ENCODE measurements at places on chromosomes 12 and 14.
A peak's percentile ranks its signal among the peaks of the same experiment; 100 is the strongest.

GRCh38 chr12:103308396-103308795 is 187.4 kb downstream of the C12orf42 start:
- DNase-seq = no peak

DNA sequence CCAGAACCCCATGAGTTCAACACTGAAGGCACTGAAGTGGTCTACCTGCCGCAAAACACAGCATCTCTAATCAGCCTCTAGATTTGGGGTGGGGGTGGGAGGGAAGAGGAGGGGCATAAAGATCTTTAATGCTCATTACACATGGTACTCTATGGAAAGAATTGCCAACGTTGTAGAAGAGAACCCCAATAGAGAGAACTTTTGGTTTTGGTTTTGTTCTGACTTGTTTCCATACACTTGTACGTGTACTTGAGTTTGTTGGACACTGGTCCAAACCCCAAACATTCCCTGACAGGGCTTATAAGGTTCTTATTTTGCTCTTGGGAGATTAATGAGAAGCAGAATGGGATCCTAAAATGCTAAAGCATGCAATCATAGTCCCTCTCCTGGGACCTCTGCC is 31.0 kb downstream of the GNPTAB start:
- no peak for DNase-seq

- DNase-seq = no peak
These were observed 44.7 kb upstream of the NUDT4 start for GRCh38 chr12:93333054-93333453.

GRCh38 chr12:94265966-94266745 is 117.8 kb downstream of the PLXNC1 start:
- no peak for DNase-seq

- DNase-seq = peak; percentile 50
These were observed 637 bp downstream of the PTMS start for GRCh38 chr12:6766651-6767349.

DNA sequence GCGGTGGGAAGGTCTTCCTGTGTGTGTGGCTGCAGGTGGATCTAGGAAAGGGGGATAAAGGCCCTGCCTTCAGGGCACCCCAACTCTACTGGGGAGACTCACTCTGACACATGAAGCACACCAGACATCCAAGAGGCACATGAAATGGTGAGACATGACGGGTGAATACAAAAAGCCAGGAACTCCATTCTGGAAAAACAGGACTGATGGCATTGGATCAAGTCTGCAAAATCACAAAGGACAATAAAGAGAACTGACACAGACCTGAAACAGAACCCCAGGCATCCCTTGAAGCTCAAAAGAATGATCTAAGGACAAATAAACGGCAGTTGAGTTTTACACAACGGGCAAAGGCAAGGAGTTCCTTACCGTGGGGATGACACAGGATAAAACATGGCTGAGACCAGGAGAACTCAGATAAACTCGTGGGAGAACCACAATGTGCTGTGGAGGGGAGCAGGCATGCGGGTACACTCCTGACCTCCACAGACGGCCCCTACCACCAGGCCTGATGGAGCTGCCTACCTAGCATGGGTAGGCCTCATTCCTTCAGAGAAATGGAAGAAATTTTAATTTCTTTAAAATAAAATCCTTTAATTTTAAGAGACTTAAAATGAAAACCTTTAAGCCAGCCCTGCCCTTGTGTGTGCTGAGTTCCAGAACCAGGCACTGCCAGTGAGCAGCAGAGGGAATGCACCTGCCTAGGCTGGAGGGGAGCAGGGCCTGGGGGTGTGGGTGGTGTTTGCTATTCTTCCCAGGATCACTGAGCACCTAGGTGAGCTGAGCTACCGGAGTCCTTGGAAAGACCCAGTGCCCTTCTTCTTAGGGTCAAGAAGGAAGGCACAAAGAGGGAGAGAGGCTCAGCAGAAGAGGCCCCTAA is 100.1 kb downstream of the SINHCAF start:
- DNase-seq = no peak

GRCh38 chr12:58416236-58416635 is 474.9 kb downstream of the ATP23 start:
- DNase-seq = no peak

Measured in D341Med (cell line).